Activated CD8-positive, alpha-beta memory T cell treated with anti-CD3 and anti-CD28 coated beads for 24 hours (primary cell): ENCODE measurements at places on chromosomes 3 and 15.
A peak's percentile ranks its signal among the peaks of the same experiment; 100 is the strongest.

DNA sequence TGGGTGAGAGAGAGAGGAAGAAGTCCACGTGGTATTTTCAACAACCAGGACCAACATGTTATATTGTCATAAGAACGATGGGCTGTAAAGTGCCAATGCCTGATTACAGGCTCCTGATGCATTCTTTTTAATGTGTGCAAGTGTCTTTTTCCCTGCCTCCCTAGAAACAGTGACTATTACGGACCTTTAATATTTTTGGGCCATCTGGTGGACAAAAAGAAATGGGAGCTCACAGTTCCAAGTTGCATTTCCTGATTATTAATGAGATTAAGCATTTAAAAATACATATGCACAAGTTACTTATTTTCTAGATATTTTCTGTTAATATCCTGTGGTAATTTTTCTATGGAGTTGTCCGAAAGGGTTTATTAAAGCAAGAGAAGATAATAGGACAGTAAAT, 530.2 kb downstream of the NR2F2 start:
- DNase-seq, result no peak

GRCh38 chr3:108474581-108474980, 35.8 kb downstream of the MYH15 start:
- DNase-seq, result no peak

DNA sequence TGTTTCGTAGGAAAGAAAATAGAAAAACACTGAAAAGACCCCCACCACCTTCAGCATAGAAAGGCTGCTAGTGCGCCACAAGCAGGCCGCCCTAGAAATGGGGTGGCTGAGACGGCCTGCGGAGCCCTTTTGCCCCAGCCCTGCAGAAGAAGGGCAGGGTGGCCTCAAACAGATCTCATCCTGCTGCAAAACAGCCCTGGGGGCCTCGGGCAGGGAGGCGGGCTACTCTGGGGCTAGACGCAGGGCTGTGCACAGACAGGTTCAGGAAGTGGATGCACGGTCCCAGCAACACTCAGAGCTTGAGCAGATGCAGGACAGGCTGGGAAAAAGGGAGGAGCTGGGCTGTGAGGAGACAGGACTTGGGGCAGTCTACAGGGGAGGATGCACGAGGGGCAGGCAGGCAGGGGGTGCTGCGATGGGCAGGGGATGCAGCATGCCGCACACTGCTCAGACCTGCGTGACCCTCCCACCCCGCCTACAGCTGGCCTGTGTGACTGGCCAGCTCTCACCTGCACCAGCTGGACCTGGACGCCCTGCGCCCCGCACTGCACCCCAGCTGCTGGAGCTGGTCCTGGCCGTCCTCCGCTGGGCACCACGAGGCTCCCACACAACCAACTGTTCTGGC, 34.3 kb downstream of the ZXDC start:
- DNase-seq, result peak; percentile 33

GRCh38 chr3:190172751-190173150, 52.1 kb upstream of the P3H2 start:
- no peak for DNase-seq

DNA sequence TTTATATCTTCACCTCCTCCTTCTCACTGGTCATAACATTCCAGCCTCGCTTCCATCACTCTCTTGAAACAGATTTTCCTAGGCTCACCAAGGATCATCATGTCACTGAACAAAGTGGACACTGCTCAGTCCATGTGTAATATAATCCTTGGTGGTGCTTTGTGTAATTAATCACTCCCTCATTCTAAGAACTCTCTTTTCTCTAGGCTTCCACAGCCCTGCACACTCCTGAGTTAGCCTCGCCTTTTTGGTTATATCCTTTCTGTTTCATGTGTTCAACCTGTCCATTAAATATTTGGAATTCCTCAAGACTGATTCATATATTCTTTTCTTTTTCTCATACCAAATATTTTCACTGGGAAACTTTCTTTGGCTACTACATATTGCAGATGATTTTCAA, 440.8 kb downstream of the PYDC2 start:
- DNase-seq, result no peak
